ENCODE measurements at places on chromosomes 5 and 9.

DNA sequence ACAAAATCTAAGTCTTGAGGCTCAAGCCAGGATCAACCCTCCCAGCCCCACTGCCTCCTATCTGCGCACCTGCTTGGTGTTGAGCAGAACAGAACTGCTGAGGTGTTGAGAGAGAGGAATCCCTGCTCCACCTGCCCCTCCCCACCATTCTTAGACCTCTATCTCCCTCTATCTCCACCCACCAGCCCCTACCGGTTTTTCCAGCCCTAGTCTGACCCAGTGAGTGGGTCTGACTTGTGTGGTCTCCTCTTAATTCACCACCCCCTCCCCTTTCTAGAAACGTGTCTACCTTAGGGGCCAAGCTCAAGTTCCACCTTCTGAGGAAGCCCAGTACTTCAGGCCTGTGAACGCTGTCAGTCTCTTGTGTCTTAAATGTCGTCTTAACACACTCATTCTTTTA, 93.7 kb downstream of the ARHGAP26 start:
- DNase-seq, result no peak

DNA sequence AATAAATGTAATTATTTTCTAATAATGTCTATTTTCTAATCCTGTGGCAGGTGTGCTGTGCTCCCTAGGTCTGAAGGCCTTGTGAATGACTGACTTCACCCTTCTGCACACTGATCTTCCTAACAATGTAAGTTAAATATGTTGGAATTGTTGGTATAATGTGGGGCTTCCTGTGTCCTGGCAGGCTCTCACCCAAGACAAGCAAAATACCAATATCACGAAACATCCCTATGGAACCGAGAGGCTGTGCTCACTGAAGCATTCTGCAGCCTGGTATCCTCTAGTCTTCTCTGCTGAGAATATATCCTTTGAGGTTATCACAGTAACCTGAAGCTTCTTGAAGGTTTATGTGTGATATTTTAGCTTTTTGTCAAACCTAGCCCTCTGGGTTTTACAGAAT, 159.4 kb downstream of the GABRB2 start:
- DNase-seq, result no peak

GRCh38 chr9:96619491-96620180, at the start of gene CDC14B:
CDC14B (minus strand) TSS chr9:96619843; CDS start chr9:96619378, 465 bp downstream.
- peak; percentile 68 for DNase-seq

- no peak for DNase-seq
Measured at GRCh38 chr5:94748212-94748611, 129.7 kb downstream of the SLF1 start.

- no peak for DNase-seq
Measured at GRCh38 chr9:127347831-127348776, 48.9 kb upstream of the SLC2A8 start.

- no peak for DNase-seq
Measured at GRCh38 chr9:132327537-132327936, 27.2 kb downstream of the SETX start.

DNA sequence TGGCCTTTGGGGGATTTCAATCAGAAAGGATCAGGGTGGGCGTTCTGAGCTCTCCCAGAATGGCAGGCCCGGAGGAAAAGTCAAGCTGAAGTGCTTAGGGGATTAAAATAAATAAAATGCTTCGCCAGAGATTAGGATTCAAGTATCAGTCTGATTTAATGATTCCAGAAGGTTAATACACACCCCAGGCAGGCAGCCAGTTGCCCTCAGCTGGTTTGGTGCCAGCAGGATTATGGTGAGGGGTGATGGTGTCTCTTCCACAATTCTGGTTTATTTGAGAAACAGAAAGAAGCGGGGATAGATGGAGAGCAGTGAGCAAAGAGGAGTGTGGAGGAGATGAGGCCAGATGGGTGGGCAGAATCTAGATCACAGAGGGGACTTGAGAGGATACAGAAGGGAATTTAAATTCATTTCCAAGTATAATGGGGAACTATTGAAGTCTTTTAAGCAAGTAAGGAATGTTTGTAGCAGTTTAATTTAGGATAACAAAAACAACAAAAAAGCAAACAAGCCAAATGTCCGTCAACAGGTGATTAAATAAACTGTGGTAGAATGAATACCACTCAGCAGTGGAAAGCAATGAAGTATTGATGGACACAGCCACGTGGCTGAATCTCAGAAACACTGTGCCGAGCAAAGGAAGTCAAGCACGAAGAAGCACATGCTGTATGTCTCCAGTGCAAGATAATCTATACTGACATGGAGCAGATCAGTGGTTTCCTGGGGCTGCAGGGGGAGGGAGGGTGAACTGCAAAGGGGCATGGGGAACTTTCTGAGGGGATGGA, 297.7 kb downstream of the MSX2 start:
- DNase-seq, result no peak

GRCh38 chr5:62167561-62168057, 138.4 kb upstream of the KIF2A start:
- no peak for DNase-seq

GRCh38 chr9:135928731-135929655, 21.6 kb upstream of the CAMSAP1 start:
- DNase-seq, result no peak

DNA sequence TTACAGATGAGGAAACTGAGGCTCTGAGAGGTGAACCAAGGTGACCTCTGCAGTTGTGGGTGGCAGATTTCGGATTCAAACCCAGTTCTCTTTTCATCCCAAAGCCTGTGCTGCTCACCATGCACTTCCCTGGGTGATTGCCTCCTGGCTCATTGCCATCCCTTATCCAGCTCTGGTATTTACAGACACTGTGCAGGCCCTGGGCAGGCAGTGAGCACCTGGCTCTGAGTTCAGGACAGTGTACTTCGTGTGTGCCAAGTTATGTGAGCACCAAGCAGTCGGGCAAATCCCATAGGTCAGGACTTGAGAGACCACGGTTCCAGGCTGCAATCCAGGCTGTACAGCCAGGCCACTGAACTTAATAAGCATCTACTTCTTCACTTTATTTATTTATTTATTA, 1.4 kb downstream of the LRSAM1 start:
- DNase-seq, result no peak

DNA sequence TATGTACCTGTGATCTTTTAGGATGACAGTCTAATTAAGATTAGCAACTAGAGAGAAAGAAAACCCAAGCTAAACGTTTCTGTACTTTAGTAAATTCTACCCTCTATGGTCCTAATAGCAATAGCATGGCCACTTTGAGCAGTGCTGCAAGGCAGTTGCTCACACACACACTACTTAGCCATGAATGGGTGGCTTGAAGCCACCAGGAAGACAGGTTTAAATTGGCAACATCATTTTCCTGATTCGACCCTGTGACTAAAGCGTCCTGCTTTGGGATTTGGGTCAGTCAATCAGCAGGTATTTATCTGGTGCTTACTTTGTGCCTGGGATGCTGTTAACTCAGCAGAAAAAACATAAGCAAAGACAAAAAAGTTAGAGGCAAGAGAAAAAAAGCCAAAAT, 150.6 kb downstream of the ARRDC3 start:
- DNase-seq, result no peak

GRCh38 chr5:157252711-157253465, 13.0 kb upstream of the CYFIP2 start:
- peak; percentile 73 for DNase-seq

Measured in T-cell (primary cell).